WERI-Rb-1 (cell line): ENCODE measurements at places on chromosomes 1 and 21.

GRCh38 chr1:46067652-46068051, 64.8 kb downstream of the PIK3R3 start:
- DNase-seq = no peak

DNA sequence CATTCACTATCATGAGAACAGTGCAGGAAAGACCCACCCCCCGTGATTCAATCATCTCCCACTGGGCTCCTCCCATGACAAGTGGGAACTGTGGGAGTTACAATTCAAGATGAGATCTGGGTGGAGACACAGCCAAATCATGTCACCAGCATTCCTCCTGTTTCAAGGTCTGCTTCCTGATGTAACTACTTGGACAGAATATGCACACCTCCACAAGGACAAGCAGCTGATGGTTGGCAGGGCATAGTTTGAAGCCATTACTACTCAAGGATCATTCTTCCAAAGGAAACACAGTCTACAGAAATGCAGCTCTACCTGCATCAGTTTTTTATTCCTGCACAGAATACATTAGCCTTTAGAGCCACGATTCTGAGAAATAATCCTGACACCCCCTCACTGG, 28.5 kb upstream of the RNF2 start:
- no peak for DNase-seq

DNA sequence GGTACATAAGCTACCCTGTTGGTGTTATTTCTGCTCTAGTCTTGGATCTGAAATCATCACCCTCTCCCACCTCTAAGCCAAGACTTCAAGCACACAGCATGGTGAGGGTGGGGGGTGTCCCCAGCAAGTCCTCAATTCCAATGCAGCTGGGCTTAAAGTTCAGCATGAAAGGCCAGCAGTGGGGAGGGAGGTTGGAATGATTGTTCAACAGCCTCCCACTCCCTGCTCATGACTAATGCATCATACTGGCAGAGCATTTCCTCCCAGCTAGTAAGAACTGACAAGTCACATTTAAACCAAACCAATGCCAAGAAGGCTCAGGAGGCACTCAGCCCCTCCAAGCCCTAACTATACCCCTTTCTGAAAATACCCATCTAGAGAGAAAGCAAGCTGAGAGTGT, 50.1 kb downstream of the TIAM1 start:
- no peak for DNase-seq

DNA sequence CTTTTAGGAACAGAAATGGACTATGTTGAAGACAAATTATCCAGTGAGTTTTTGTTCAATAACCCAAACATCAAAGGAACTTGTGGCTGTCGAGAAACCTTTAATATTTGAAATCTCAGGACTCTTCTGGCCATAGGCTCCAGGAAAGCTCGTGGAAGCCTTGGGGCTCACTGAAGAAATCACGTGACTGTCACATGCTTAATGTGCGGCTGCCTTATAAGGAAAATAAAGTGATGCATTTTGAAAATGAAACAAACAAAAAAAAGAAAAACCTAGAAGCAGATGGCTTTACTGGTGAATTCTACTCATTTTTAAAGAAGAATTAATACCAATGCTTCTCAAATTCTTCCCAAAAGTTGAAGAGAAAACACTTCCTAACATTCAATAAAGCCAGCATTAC, 228.4 kb upstream of the RAB4A start:
- no peak for DNase-seq
